Cardiac muscle cell (in vitro differentiated cells and primary cell): ENCODE measurements at places on chromosomes 4 and X. TPM values are rescaled to one million over a fixed set of nuclear protein-coding genes. Genes with fewer than 3 reads are reported as not detected.

GRCh38 chrX:6826856-6827255 lies 291.9 kb upstream of the VCX3A start:
- no peak for DNase-seq

- no peak for DNase-seq
Observed at GRCh38 chr4:80153874-80154544, 43.3 kb upstream of the PRDM8 start.

GRCh38 chr4:8350352-8350751 lies 80.8 kb downstream of the HTRA3 start:
- no peak for DNase-seq

- peak; percentile 17 for DNase-seq
Observed at GRCh38 chr4:68272380-68272779, 26.9 kb upstream of the TMPRSS11B start.

GRCh38 chr4:139743027-139743426 lies 77.4 kb downstream of the MGST2 start:
- DNase-seq = no peak

The PDE6B gene
- 48.1 and 58.5 TPM in 2 replicates for polyA plus RNA-seq

DNA sequence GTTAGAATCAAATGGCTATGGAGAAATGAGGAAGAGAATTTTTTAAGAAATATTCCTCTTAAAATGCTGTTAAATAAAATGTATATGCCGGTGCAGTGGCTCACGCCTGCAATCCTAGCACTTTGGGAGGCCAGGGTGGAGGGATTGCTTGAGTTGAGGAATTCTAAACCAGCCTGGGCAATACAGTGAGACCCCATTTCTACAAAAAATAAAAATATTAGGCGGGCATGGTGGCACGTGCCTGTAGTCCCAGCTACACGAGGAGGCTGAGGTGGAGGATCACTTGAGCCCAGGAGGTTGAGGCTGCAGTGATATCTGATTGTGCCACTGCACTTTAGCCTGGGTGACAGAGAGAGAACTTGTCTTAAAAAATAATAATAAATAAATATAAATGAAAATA lies 7.9 kb upstream of the FUNDC1 start:
- no peak for DNase-seq

- no peak for DNase-seq
Observed at GRCh38 chrX:139844884-139845283, 88.0 kb downstream of the ATP11C start.

DNA sequence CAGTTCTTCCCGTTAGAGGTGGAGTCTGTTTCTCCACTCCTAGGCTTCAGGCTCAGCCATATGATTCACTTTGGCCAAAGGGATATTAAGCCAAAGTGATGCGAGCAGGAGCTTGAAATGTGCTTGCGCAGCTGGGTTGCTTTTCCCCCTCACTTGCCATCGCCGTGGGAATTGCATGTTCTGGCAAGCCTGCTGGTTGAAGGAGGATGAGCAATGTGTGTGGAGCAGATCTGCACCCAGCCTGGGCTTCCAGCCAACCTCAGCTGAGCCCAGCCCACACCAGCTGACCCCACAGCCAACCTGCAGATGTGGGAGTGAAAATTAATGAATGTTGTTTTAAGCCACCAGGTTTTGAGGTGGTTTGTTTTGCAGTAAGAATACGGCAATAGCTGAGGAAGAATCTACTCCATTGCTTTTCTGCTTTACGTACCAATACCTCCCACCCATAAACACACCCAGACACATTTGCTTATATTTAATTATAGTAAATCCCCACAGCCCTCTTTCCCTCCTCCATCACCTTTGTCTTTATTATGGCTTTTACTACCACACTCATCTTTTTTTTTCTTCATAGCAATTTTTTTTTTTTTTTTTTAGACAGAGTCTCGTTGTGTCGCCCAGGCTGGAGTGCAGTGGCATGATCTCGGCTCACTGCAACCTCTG lies 132.8 kb upstream of the FUNDC1 start:
- DNase-seq = no peak

GRCh38 chr4:112381996-112382692 lies 85.0 kb downstream of the ALPK1 start:
- DNase-seq = no peak

GRCh38 chr4:24089851-24090534 lies 200.1 kb upstream of the PPARGC1A start:
- no peak for DNase-seq

DNA sequence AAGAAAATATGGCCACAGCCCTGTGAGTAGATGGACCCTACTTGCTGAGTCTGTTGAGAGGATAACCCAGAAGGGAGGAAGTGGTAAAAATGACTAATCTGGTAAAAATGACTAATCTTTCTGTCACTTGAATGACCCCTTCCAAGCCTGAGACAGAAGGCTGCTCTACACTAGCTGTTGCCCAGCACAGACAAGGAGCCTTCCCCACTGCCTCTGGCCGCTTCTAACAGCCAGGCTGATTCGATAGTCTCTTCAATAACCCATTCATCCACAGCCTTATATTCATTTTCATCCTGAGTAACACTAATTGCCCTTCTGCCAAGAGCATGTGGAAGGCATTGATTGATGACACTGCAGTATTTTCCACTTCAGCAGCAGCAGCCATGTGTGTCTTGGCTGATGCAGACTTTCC lies 18.4 kb downstream of the MAGEB17 start:
- peak; percentile 65 for DNase-seq

- peak; percentile 89 for DNase-seq
Observed at GRCh38 chr4:86218746-86219473, 140.9 kb downstream of the MAPK10 start.

The CENPVL1 gene
- 1.2 and 1.6 TPM in 2 replicates for polyA plus RNA-seq

DNA sequence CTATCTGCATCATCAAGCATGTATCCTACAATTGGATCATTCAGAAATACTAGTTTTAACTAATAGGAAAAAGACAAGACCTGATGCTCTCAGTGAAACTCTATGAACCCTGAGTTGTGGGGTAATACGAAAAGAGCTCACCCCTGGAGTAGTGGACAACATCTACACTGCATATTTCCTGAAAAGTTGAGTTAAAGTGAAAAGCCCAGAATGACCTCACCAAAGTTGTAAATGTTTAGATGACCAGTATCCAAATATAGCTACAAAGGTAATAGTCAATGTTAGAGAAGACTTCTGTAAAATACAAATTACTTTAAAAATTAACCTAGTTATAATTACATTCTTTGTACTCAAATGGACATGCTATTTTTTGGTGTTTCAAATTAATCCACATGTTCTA lies 52.8 kb upstream of the SRPX start:
- no peak for DNase-seq
